ENCODE measurements at places on chromosomes 3 and 15.

DNA sequence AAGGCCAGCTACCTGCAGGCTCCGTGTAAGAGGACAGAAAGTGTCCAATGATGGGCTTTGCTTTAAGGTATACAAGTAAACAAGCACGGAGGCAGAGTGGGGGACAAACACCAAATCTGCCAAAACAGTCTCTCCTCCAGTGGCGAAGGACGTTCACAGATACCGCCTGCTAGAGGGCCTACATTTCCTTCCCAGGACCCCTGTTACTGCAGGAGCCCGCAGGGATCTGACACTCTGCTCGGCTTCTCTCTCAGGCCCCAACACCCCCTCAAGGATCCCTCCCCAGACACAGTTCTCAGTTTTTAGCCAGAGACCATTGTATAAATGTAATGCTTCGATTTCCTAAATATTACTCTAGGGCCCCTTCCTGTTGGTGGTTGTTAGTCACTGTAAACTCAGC is 46.0 kb upstream of the VGLL4 start:
- DNase-seq: no peak

- no peak for DNase-seq
Measured at GRCh38 chr15:51879555-51879954, 50.1 kb downstream of the TMOD3 start.

DNA sequence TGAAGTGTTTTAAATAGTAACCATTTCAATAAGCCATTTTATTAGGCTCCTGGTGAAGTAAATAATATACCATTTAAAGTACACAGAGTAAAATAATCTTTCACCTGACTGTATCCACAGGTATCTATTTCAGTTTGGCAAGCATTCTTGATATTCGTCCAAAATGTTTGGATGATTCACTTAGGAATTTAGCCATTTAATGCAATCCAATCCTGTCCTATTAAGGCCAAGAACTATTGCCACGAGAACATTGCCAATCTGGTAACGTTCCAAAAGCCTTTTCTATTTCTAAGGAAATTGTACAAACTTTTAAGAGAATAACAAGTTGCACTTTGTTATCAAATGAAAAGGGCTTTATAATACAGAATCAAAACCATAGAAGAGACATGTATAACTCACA is 209.8 kb upstream of the THRB start:
- DNase-seq: no peak

DNA sequence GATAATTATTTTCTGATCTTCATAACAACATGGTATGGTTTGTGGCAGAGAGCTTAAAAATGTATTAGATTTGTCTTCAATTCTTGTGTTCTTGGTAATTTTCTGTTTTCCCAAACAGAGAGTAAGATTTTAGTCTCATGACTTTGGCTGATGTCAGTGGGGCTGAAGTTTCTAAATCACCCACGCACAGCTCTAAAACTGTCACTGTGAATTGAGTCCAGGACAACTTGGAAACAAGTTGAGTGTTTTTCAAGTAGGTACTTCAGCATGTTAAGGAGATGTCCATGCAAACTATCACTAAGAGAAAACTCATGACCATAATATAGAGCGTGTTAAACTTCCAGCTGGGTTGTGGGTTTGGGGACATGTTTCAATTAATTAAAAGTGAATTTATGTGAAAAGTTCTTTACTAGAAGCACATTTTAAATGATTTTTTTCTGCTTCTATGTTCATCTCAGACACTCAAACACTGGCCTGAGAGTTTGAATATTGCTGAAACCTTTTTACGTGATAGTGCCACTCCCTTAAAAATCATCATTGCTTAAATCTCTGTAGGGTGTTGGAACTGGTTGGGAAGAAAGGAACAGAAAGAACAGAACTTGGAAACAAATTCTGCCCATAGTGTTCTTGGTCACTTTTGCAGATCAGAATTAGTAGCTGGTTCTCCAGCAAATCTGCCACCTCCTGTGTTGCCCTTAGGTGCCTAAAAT is 89.8 kb downstream of the KLHL25 start:
- DNase-seq: no peak

GRCh38 chr3:5011555-5012256 is 32.5 kb downstream of the BHLHE40 start:
- DNase-seq: no peak
